Umbilical cord (tissue), 2 donors: ENCODE measurements at places on chromosomes 7 and 10. TPM values are rescaled to one million over a fixed set of nuclear protein-coding genes. Genes with fewer than 3 reads are reported as not detected.

DNA sequence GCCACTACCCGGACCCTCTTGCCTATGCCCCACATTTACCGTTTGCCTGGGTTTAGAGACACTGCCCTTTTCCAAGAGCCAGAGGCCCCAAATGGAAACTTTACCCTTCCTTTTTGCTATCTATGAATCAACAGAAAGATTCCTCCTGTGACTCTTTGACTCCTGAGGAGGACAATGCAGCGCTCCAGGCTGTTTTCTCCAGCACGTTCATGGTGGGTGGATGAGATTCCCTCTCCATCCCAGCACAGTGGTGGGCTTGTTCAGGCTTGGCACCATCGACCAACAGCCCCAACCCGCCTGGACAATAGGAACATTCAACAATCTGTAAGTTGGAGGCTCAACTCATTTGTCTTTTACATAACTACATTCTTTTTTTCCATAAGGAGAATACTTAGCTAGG lies 55.9 kb downstream of the DLD start:
- DNase-seq, result no peak

DNA sequence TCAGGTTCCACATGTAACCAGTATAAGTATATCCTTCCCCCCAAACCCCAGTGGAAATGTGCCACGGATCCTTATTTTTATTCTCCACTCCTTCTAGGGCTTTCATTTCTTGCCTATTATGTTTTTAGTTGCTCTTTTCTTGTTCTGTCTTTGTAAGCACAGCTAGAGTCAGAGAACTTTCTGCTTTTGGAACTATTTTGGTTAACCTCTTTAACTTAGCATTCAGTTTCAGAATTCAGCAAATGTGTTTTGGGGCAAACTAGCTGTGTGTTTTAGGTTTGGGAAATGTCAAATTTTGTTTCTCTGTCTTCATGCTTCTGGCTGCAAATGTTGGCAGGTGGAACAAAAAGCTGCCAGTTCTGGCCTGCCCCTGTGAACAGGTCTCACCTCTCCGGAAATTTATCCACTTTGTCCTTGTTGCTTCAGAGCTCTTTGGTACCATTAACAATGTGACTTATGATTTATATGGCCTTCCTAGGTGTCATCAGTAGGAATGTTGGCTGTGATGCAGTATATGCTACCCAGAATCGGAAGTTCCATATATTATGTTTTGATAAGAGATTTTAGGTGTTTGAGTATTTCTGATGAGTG lies 156.1 kb downstream of the ADK start:
- peak; percentile 33 for DNase-seq

DNA sequence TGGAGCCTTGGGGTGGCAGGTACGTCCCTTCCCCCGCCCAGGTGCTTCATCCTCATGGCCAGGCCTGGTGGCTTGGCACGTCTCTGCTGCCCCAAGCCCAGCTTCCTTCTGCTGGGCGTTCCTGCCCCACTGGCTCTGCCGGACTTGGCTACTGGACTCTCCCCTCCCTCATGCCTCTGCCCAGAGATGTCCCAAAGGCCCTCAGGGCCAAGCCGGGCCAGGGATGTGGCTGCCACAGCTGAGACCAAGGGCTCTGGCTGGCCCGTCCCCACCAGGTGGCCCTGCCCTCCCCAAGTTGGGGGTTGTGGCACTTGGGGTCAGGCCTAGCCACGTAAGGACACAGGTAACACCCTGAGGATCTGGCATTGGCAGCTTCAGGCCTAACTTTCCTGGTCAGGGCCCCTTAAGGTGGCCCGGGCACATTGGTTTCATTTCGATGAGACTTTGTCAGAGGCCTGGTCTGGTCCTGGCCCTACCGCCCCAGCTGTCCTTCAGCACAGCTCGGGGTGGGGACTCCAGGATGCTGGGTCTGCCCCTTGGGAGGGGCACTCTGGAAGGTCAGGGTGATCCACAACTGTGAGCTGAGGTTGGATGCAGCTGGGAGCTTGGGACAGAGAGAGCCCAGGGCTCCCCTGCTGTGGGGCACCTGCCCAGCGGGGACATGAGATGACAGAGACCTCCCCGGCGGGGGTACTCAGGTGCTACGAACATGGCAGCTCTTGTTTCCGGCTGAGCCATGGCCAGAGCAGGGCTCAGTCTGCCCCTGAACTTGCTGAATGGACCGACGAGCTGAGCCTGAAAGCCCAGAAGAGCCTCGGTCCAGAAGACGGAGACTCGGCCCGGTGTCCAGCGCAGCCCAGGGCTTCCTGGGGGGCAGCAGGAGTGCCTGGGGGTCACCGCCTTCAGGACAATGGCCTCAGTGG lies 2.9 kb downstream of the BHLHA15 start:
- no peak for DNase-seq

GRCh38 chr7:13262929-13263530 lies 575.6 kb downstream of the ARL4A start:
- peak; percentile 65 for DNase-seq

DNA sequence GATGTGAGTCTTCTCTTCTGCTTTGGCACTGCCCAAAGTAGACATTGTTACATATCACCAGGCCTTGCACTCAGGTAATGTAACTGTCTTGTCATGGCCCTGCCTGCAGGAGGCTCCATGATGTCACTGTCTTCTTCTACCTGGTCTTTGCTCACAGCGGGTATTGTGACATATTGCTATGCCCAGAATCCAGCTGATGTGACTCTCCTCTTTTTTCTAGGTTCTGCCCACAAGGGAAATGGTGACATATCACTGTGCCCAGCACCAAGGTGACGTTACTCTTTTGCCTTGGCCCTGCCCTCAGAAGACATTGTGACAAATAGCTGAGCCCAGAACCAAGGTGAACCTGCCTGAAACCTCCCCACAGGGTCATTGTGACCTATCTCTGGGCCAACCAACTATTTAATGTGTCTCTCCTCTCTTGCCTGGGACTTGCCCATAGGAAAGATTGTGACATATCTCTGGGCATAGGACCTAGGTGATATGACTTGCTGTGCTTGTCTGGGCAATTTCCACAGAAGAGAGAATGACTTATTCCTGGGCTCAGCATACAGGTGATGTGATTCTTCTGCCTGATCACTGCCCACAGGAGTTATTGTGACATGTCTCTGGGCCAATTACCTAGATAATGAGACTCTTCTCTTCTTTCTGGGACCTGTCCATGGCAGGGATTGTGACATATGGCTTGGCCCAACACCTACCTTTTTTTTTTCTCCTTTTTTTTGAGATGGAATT lies 26.5 kb upstream of the ZNF107 start:
- DNase-seq, result no peak

DNA sequence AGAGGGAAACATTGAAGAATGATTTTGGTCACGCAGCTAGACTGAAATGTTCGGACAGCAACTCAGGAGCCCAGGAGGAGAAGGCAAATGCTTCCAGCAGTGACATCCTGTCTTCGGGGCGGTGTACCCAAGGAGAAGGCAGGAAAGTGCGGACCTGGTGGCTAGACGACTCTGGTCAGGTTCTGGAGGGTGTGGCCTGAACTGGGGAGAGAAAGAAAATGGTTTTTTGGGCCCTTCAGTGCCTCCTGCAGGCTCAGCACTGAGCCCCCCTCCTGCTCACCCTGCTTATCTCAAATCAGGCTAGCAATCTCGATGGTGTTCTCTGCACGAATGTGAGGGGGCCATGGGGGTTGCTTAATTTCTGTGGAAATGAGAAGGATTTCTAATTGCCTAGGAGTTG lies 26.7 kb upstream of the TARP start:
- no peak for DNase-seq

CPXM2 gene
- total RNA-seq, result 122 TPM

ZCCHC24 gene
- total RNA-seq, result 33.7 TPM

PTPRN2 gene
- total RNA-seq, result 0.72 TPM

DDC gene
- 8.9 TPM for total RNA-seq

CLDN4 gene
- 17.6 TPM for total RNA-seq

MYO1G gene
- total RNA-seq, result 6.5 TPM
